ENCODE measurements at places on chromosomes 16 and 17.

DNA sequence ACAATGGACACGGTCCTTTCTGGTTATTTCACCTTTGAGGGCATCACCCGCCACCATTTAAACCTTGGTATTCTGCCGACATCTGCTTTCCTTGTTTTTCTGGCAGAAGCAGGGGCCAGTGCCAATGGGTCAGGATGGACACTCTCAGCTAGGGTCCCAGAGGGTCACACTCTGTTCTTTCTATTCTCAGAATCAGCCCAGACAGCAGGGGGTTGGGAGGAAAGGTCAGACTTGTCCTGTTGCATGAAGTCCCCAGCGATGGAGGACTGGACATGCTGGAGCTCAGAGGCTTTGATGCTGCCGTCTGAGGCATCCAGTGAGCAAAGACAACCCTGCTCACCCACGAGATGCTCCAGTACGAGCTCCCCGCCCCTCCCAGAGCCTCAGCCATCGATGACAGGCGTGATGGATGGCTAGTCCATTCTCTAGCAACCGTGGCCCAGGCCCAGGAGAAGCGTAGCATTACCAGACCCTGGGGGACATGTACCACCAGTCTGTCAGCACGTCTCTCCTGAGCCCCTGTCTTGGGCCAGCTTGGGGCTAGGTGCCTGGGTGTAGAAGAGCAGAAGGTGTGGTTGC lies 62.0 kb downstream of the FOXL1 start:
- DNase-seq = no peak

DNA sequence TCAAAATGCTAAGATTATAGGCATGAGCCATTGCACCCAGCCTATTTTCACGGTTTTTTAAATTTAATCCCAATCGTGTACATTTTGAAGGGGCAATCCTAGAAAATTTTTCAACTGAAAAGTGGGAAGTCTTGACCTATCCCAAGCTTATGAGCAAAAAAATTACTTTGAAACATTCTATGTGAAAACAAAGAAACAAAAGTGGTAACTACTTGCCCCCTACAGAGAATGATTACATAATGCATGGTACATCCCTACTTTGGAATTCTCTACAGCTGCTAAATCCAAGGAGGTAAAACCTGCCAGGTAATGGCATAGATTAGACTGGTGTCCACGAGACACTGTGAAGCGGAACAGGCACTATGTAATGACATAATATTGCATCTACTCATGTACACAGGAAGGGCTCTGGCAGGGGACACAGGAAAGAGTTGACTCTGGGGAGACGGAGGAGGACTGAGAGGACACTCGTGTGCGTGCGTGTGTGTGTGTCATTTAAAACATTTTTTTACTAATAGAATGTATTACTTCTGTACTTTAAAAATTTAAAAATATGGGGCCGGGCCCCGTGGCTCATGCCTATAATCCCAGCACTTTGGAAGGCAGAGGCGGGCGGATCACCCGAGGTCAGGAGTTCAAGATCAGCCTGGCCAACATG lies 15.7 kb downstream of the ASGR2 start:
- DNase-seq = no peak

DNA sequence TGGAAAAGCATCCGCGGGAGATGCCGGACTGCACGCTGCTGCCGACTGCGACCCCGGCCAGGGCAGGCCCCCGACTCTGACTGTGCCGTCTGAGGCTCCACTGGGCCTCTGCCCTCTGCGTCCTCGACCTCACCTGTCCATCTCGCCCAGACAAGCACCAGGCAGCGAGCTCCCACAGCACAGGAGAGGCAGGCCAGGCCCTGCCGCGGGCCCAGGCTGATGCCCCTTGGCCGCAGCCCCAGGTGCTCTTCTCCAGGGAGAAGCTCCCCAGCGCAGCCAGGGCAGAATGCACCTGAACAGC lies 98.1 kb upstream of the DNAH17 start:
- no peak for DNase-seq

- no peak for DNase-seq
These were observed 59.3 kb downstream of the KLHDC4 start for GRCh38 chr16:87706278-87707000.

GRCh38 chr17:80941743-80942422 lies 49.8 kb upstream of the CHMP6 start:
- no peak for DNase-seq

GRCh38 chr16:86984343-86984742 lies 332.8 kb downstream of the C16orf95 start:
- no peak for DNase-seq

- no peak for DNase-seq
These were observed 10.0 kb downstream of the KRT16 start for GRCh38 chr17:41602524-41602923.

DNA sequence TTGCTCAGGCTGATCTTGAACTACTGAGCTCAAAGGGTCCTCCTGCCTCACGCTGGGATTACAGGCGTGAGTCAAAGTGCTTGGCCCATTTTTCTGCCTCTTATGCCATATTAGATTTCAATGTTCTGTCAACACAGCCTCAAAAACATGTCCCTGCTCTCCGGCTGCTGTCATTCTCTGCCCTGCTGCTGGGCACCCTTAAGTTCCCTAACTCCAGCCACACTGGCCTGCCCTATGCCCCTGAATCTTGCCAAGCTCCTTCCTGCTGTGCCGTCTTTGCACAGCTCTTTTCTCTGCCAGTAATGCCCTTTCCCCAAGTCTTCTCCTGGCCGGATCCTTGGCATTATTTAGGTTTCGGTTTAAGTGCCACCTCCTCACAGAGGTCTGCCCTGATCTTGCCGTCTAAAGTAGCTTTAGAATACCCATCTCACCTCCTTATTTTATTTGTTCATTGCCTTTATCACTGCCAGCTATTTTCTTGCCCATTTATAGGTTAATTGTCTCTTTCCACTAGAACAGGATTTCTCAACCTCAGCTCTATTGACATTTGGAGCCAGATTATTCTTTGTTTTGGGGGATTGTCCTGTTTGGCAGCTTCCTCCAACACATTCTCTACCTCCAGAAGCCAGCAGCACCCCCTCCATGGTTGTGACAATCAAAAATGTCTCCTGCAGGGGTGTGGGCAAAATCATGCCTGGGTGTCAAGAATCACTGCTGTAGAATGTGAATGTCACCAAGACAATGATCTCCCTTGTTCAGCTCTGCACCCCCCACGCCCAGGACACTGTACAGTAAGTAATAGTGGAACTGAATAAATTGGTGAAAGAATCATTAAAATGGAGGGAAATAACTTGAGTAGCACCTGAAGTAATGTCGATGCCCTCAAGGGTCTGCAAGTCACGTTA lies 168.2 kb downstream of the CYLD start:
- no peak for DNase-seq

DNA sequence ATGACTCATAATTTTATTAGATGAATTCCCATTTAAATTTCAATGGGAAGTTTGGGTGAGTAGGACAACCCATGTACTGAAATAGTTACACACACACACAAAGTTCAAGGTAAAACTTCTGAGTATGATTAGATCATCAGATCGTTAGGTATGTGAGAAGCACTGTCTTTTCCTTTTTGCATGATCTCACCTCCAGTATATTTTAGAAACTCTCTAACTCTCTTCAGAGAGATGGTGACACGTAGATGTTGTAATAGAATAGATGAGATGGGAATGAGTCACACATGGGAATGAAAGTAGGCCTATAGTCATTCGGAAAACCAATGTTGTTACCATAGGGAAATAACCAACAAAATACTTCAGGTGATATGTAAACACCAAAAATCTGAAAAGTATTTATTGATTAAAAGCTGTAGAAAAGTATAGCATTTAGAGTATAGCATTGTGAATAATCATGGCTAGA lies 22.2 kb downstream of the KRT23 start:
- DNase-seq = no peak

- DNase-seq = no peak
These were observed 47.8 kb upstream of the AMZ2 start for GRCh38 chr17:68199837-68200688.

DNA sequence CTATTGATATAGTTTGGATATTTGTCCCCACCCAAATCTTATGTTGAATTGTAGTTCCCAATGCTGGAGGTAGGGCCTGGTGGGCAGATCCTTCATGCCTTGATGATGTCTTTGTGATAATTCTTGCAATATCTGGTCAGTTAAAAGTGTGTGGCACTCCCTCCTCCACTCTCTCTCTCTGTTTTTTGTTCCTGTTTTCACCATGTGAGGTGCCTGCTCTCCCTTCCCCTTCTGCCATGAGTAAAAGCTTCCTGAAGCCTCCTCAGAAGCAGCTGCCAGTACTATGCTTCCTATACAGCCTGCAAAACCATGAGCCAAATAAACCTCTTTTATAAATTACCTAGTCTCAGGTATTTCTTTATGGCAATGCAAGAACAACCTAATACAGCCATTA lies 47.3 kb downstream of the TOM1L2 start:
- DNase-seq = no peak

DNA sequence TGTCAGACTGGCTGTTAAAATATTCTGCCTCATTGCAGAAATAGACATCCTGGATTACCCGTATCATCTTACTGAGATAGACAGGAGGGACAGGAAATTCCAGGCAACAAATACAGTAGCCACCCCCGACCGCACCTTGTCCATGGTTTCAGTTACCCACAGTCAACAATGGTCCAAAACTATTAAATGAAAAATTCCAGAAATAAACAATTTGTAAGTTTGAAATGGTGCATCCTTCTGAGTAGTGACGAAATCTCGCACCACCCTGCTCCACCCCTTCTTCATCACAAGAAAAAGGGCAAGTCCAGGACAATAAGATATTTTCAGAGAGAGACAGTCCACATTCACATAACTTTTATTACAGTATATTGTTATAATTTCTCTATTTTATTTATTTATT lies 23.6 kb upstream of the PRSS54 start:
- DNase-seq = no peak

DNA sequence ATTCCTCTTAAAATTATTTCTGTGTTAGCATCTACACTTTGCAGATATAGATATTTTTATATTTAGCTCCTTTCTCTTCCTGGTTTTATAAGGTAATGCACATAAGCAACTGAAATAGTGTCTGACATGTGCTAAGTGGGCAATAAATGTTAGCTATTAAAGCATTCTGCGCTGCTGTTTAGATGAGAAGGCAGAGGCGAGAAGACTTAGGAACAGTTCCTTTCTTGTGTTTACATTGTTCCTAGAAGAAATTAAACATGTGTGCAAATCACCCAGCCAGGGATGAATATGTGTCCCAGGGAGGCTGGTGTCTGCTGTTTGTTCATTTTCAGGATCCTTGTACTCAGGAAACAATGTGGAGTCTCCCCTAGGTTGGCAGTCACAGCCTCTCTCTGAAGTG lies 292.3 kb downstream of the PMP22 start:
- no peak for DNase-seq

- DNase-seq = peak; percentile 96
These were observed 14.2 kb upstream of the SLC38A10 start for GRCh38 chr17:81309140-81309858.

DNA sequence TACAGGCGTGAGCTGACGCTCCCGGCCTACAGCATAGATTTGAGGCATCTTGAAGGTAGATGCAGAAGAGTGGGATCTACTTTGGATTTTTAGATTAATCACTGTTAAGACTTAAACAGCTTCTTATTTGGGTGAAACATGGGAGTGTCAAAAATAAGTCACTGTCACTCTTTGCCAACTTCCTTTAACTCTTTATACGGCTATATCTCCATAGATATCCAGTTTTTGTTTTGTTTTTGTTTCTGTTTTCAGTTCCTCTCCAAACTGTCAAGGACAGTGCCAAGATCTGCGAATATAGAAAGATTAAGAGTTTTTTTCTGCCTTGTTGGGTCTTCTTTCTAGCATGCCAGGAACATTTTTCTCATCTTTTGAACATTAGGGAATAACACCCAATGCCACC lies 706.1 kb downstream of the WWOX start:
- no peak for DNase-seq

DNA sequence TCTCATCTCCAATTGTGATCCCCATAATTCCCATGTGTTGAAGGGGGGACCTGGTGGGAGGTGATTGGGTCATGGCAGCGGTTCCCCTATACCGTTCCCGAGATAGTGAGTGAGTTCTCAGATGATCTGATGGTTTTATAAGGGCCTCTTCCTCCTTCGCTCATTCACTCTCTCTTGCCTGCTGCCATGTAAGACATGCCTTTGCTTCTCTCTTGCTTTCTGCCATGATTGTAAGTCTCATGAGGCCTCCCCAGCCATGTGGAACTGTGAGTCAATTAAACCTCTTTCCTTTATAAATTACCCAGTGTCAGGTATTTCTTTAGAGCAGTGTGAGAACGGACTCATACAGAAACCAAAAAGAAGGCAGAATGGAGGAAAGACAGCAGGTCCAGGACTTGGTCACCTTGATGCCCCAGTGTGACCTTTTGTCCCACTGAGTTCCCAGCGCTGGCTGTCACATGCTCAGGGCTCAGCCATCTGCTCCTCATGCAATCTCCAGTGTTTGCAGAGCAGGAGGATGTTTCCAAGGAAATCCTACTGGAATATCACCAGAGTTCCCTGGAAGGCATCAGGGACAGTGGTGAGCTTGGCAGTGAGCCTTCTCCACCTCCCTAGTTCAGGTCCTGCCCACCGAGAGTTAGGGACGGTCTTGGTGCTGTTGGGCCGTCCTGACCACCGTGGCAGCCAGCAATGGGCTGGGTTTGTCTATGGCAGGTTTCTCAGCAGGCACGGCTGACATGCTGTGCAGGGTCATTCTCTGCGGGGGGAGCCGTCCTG lies 96.7 kb downstream of the SEC14L1 start:
- DNase-seq = no peak

- no peak for DNase-seq
These were observed 25.9 kb upstream of the TNFRSF13B start for GRCh38 chr17:16997514-16998429.

GRCh38 chr16:30626236-30626635 lies 16.0 kb upstream of the ZNF689 start:
- no peak for DNase-seq

GRCh38 chr17:68613739-68614298 lies 12.7 kb upstream of the FAM20A start:
- no peak for DNase-seq

DNA sequence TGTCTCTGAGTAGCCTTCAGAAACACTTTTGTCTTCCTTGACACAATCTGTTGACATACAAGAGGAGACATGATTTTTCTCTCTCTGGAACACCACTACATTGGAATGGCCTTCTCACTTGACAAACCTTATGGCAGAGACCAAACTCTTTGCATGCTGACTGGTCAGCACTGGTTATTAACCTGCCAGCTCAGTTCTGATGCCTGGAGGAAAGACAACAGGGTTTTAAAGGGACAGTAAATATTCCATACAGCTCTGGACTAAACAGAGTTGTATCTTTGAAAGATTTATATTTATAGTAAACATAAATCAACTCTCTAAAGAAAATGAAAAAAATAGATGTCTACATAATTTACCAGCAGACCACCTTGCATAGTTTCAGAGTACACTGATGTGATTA lies 1139.1 kb upstream of the CDH8 start:
- DNase-seq = no peak

GRCh38 chr17:29010586-29010985 lies 4.8 kb upstream of the SEZ6 start:
- no peak for DNase-seq

GRCh38 chr16:28193530-28194423 lies 18.0 kb downstream of the XPO6 start:
- DNase-seq = no peak

DNA sequence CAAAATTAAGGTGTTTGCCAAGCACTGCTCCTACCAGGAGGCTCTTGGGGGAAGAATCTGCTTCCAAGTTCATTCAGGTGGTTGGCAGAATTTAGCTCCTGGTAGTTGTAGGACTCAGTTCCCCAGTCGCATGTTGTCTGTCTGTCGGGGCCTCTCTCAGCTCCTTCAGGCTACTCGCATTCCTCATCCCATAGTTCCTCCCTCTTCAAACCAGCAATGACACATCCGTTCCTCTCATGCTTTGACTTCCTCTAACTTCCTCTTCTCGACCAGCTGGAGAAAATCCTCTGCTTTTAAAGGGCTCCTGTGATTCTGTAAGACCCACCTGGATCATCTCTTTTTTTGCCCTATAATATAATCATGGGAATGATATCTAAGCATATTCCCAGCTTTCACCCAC lies 108.1 kb downstream of the PMP22 start:
- DNase-seq = no peak
